ENCODE measurements at places on chromosomes 1 and 21.

- no peak for DNase-seq
Measured at GRCh38 chr1:186481303-186481888, 20.5 kb upstream of the PDC start.

DNA sequence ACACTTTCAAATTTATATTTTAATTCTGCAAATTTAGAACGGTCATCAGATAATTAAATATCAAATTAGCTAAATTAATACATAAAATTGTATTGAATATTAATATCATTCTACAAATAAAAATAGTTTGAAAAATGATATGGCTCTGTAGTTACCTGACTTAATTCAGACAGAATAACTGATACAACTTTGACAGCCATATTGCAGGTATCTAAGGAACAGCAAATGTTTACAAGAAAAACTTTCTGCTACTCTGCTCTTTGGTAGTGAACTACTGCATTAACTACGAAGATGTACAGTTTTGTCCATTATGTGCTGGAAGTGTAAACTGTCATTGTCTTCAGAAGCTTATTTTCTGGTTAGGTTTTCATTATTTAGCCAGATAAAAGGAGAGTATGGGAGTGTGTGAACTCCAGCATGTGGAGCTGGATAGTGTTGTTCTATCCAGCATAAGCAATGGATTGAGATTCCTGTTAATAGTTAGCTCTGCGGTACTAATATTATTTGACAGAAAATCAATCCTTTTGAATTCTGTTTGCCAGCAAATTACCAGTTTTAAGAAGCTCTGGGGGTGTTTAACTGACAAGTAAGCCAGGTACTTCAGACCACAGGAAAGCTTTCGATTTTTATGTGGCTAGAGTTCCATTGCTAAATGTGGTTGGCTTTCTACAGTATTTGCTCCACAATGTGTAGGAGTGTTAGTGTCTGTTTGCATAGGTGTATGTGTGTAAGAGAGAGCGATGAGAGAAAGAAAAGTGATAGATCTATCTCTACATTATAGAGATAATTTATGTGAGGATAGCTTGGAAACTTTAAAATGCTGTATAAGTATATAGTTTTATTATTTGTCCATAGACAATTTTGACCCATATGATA lies 247.9 kb downstream of the GRIK1 start:
- DNase-seq = no peak

GRCh38 chr1:10507111-10507879 lies 32.5 kb downstream of the PEX14 start:
- no peak for DNase-seq

DNA sequence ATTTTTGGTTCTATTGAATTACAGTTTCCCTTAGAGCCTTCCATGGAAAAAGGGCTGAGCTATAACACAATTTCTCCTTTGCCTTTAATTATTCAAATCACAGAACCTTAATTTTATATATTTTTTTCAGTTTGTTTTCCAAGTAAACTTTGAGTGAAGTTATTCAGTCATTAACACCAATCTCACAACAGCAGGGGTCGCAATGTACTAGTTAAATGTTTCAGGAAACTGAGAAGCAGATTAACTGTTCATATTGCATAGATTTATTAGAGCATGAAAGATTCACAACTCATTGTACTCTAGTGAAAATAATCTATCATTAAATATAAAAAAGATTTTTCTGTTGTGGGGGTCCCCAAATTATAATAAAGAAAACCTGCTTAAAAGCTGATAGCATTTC lies 64.1 kb downstream of the KIFAP3 start:
- no peak for DNase-seq

DNA sequence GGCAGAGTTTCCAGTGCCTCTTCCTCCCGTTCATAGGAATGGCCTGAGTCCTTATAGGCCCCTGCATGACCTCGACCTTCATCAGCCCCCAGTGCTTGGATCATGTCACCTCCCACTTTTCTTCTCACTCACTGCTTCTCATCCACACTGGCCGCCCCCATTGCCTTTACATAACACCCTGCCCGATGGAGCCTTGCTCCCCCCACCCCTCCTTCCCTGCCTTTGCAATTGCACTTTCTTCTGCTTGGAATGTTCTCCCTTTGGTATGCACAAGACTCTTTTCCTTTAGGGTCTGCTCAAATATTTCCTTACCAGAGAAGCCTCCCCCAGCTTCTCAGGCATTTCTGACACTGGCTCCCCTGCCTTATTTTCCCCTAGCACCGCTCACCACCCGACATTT lies 125.2 kb upstream of the KCNJ6 start:
- no peak for DNase-seq

GRCh38 chr1:26550946-26551345 lies 21.4 kb downstream of the RPS6KA1 start:
- DNase-seq = no peak

GRCh38 chr1:24501371-24502064 lies 1.1 kb upstream of the RCAN3 start:
- no peak for DNase-seq

DNA sequence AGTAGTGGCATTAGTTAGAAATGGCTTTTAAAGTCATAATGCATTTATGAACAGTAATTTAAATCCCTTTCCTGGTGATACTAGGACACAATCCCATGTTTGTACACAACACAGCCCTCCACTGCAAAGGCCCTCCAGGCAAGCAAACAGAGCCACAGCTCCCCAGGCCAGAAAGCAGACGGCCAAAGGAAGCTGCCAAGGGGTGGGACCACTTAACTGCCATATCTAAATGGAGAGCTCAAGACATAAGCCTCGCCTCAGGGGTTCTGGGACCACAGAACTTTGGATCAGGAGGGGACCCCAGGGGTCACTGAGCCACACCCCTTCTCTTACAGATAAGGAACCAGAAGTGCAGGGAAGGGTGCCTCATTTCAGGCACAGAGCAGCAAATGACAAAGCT lies 189.7 kb downstream of the KCNH1 start:
- DNase-seq = no peak

DNA sequence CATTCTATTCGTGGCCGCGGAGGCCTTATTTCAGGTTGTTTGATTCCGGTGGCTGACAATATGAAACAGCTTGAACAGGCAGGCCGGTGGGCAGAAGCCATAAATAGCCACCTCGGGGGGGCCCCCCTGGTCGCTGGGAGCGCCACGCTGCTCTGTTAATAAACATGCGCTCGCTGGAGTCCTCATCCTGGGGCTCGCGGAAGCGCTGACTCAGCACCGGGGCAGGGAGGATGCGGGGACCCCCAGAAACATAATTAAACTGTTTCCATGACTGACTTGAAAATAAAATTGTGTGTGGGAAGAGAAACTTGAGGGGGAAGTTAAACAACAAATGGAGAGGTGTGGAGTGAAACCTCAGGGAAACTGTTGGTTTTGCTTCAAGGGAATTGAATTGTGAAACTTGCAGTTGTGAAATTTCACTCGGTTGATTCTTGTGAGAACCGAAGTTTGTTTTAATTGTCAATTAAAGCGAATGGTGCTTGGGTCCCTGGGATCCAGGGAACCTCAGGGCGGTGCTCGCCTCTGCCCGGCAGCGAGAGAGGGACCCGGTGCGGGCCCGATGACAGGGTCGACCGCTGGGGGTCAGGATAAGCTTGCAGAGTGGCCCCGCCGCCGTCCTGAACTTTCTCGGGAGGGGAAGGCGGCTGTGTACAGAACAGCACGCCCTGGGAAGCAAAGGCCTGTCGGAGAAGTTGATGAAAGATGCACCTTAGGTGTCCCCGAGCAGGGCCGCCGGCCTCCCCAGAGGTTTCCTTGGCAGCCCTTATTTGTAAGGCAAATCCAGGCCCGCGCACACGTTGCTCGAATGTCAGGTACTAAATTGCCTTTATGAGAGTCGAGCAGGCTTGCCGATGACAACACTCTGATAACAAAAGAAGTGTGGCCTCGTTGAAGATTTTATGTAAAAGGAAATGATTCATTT lies 176.9 kb upstream of the LMO4 start:
- no peak for DNase-seq

Measured in cortex of kidney (tissue), 1 donor.